ENCODE measurements at places on chromosomes 12 and 14.

- DNase-seq: no peak
These were observed 1.7 kb upstream of the STRN3 start for GRCh38 chr14:31027847-31028246.

GRCh38 chr14:29741909-29742401 is 185.7 kb downstream of the PRKD1 start:
- DNase-seq: no peak

DNA sequence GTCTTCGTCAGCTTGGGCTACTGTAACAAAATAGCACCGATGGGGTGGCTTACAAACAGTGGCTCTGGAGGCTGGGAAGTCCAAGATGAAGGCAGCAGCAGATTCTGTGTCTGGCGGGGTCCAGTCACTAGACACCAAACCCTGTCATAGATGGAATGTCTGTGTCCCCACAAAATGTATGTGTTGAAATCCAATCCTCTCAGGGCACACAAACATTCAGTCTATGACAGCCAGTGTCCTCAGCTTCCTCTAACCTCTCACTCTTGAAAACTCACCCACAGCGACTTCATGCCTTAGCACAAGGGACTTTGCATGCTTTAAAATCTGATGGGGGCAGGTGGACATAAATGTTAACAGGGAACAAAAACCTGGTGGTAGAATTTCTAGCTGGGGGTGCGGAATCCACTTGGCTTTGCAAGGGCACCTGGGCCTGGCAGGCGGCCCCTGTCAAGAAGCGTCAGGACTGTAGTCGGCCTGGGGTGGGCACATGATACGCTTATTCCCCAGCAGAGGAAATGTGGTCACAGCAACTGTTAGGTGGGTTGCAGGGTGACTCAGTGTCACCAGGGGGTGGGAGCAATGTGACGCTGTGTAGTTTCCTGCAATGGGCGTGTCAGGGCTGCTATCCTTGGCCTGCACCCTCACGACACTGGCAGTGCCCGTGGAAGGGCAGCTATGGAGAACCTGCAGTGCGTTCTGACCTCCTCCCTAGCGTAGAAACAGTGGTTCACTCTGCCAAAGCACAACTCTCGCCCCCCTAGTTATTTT is 17.7 kb downstream of the RIN3 start:
- no peak for DNase-seq

- no peak for DNase-seq
These were observed 390.1 kb downstream of the KCNH5 start for GRCh38 chr14:62655166-62655565.

GRCh38 chr14:102419276-102419675 is 56.5 kb downstream of the TECPR2 start:
- no peak for DNase-seq

DNA sequence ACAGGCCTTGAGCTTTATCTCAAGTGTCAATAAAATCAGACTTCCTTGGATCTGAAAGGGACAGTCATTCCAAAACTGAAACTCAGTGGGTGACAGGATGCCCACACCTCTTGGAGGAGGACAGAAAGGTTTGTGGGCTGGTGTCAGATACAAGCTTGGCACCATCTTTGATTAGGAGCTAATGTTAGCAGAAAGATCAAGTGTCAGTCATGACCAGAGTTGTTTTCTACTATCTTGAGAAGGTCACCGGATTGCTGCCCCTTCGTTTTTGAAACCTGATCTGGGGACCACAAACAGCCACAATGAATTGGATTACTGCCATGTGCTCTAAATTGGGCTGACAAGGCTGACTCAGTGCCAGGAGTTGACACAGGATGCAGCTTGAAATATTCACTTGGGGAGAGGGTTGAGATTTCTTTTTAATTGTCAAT is 88.3 kb downstream of the OTOGL start:
- DNase-seq: no peak

GRCh38 chr14:52951681-52952554 is 1.1 kb upstream of the FERMT2 start:
- DNase-seq: no peak

GRCh38 chr12:70598467-70599193 is 38.6 kb downstream of the PTPRB start:
- no peak for DNase-seq

GRCh38 chr14:24880689-24881088 is 169.3 kb downstream of the STXBP6 start:
- DNase-seq: no peak

DNA sequence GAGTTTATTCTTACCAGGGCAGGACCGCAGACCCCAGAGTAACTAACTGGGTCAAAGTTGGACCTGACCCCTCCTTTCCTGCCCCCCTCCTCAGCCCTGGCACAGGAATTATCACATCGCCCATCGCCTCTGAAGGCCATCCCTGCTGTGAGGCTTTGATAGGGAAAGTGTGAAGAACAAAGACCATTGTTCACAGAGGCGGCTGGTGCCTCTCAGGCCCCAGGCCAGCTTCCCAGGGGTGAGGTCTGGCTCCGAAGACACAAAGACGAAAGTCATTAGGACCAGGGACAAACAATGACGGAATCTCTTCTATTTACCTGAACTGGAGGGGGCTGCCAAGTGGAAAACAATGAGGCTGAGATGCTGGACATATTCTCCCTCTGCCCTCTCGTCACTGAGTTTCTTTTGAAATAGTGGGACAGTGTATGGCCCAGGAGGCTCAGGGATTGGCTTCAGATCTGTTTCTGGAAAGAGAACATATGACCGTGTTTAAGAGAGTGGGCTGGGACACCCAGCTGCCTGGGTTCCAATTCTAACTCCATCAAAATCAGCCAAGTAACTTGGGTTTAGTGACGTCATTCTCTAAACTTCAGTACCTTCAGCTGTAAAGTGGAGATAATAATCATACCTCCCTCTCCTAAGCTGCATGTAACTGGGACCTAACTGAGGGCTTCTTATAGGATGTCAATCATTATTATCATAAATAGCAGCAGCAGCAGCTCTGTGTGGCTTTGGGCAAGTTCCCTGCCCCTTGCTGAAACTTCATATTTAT is 769.4 kb downstream of the MED13L start:
- no peak for DNase-seq

GRCh38 chr14:32478050-32478449 is 149.0 kb downstream of the AKAP6 start:
- DNase-seq: no peak

GRCh38 chr14:95597784-95598211 is 62.9 kb downstream of the GLRX5 start:
- DNase-seq: no peak

GRCh38 chr12:38158428-38159091 is 158.0 kb upstream of the ALG10B start:
- DNase-seq: no peak

- no peak for DNase-seq
These were observed 83.0 kb upstream of the FZD10 start for GRCh38 chr12:130079279-130079678.

GRCh38 chr14:90656973-90657372 is 159.3 kb downstream of the TTC7B start:
- DNase-seq: no peak

DNA sequence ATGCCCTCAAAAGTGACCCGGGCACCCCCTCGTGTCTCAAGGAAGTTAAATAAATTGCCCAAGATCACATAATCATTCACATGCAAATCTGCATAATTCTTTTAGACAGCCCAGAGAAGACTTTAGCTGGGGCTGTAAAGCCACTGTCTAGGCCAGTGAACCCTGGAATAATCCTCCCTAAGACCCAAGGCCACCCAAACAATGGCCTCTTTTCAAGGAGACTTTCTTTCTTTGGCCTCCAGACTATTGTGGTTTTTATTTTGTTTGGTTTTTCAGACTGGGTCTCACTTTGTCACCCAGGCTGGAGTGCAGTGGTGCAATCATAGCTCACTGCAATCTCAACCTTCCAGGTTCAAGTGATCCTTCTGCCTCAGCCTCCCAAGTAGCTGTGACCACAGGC is 10.6 kb downstream of the SVOP start:
- no peak for DNase-seq

DNA sequence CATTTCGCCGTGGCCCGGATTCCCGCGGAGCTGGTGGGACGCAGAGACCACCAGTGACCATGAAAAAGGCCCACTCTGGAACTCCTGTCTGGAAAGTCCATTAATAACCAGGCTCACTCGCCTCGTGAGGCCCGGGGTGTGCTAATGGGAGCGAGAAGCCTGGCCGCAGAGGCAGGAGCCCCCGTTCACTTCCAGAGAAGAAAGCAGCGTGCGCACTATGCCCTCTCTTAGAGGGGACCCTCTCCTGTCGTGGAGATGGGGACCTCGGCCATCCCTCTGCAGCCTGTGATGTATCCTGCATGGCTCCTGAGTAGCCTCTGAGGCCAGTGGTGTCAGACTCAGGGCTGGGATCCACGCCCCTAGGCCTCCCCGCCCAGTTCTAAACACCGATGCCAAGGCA is 134.1 kb upstream of the VRK1 start:
- DNase-seq: no peak

GRCh38 chr14:37668646-37669045 is 73.2 kb downstream of the TTC6 start:
- no peak for DNase-seq

Measured in GM18507 (cell line).